ENCODE measurements at places on chromosomes 5 and 9.

- no peak for DNase-seq
Measured at GRCh38 chr5:173557123-173557903, 59.1 kb downstream of the BOD1 start.

DNA sequence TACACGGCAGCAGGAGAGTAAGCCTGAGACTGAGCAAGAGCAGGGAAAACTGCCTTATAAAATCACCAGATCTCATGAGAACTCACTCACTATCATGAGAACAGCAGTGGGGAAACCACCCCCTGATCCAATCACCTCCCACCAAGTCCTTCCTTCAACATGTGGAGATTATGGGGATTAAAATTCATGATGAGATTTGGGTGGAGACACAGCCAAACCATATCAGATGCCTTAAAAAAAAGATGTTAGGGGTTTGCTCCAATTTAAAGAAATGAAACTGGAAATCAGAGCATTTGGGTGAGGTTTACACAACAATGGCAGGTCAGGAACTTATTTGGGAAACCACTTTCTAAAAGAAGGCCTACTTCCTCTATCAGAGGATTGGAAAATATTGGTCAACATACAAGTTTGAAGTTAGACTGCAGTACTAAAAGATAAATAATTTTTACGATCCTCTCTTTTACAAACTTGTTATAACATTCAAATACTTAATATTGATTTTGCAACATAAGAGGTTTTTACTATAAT lies 105.1 kb downstream of the FBN2 start:
- no peak for DNase-seq

GRCh38 chr9:71582347-71582746 lies 186.0 kb downstream of the CEMIP2 start:
- no peak for DNase-seq

GRCh38 chr9:125807079-125807478 lies 59.9 kb downstream of the PBX3 start:
- DNase-seq, result no peak

GRCh38 chr5:137015540-137016116 lies 483.5 kb downstream of the SPOCK1 start:
- no peak for DNase-seq

DNA sequence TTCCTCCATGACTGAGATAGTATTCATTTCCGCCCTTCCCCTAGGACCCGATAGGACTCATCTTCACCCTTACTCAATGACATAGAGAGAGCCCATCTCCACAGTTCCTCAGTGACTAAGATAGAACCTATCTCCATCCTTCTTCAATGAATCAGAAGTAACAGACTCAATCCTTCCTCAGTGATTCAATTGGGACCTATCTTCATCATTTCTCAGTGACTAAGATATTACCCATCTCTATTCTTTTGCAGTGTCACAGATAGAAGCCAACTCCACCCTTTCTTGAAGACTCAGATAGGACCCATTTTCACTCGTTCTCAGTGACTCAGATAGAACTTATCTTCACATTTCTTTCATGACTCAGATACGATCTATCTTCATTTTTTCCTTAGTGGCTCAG lies 164.6 kb downstream of the FBXO4 start:
- DNase-seq, result no peak

- no peak for DNase-seq
Measured at GRCh38 chr5:116371935-116372334, 202.7 kb downstream of the SEMA6A start.
